T-helper 22 cell (primary cell): ENCODE measurements at places on chromosomes 16 and 17.

DNA sequence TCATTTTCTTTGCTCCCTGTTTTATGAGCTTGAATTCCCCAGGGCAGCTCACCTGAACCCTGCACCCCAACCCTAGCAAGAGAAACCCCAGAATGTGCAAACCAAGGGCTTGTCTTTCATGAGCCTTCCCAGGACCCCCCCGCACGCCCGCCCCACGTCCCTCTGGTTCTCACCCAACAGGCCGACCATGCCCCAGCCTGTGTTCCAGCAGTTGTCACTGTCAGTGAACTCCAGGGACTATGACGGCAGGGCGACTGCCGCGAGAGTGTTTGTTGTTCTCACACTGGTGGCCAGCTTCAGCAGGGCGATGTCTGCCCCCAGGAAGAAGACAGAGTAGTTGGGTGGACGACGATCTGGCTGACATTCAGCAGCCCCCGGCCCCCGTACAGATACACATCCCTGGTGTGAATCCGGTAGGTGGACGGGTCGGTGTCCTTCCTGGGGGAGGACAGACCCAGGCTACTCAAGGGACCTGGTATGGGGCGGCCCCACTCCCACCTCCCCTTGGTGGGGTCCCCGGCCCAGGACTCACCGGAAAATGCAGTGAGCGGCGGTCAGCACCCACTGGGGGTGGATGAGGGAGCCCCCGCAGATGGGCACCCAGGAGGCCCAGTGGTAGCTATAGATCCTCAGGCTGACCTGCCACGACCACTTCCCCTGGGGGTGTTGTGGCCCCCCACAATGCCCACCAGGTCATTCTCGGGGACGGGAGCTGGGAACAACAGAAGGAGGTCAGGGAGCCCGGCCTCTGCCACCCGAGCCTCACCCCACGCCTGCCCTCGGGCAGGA is 20.1 kb downstream of the TPSD1 start:
- no peak for DNase-seq

DNA sequence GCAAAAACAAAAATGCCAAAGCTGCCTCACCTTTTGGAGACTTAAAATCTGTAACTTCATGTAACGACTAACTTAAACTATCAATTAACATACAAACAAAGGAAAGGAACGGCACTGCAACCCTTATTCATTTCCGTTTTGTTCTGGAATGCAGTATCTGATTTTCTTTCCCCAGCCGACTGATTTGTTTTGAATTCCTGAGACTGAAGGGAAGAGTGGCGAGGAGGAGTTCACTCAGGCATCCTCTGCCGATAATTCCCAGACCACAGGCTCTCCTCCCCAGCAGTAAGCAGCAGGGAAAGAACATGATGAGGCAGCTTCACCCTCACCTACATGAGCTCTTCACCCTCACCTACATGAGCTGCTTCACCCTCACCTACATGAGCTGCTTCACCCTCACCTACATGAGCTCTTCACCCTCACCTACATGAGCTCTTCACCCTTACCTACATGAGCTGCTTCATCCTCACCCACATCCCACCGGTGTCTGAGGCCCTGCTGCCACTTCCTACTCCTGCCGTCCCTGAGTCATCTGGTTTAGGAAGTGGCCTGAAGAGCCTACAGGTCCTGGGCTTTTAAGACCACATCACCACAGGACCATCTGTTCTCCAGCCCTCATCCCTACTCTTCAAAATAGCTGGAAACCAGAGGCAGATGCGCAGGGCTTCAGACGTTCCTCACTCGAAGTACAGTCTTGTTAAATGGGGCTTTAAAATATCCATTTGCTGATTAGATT is 168.0 kb upstream of the RPH3AL start:
- DNase-seq, result no peak

GRCh38 chr16:78284326-78284725 is 184.9 kb downstream of the WWOX start:
- no peak for DNase-seq

- DNase-seq, result no peak
These were observed 32.4 kb downstream of the SCNN1B start for GRCh38 chr16:23334457-23334853.

DNA sequence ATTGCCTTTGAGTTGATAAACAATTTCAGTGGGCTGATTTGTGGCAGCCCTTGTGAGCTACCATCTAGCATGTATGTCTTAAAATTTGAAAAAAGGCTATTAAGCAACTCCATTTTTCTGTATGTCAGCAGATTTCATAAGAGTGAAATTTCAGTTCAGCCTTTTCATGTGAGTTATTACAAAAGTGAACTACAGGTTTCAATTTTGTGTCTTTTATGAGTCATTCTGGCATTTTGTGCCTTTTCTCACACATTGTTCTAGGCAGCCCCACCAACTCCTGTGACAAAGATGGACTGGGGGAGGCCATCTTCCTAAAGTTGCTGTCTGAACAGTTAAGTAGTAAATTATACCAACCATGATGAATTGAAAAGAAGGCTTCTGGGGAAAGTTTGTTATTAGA is 52.1 kb downstream of the USP10 start:
- no peak for DNase-seq

DNA sequence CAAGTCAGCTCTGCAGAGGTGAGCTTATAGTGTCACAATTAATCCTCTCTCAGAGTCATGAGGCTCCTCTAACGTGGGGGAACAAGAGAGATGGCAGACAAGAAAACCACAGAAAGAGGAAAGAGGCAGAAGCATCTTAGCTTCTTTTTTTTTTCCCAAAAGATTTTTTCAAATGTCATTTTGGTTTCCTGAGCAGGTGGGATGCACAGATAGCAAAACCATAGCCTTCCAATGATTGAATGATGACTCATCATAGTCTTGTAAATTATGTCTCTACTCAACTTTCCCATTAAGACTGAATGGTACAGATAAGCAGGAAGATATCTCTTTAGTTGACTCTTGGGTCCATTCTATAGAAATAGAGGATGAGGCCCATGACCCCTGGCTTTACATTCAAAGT is 162.8 kb upstream of the ZFHX3 start:
- DNase-seq, result no peak

DNA sequence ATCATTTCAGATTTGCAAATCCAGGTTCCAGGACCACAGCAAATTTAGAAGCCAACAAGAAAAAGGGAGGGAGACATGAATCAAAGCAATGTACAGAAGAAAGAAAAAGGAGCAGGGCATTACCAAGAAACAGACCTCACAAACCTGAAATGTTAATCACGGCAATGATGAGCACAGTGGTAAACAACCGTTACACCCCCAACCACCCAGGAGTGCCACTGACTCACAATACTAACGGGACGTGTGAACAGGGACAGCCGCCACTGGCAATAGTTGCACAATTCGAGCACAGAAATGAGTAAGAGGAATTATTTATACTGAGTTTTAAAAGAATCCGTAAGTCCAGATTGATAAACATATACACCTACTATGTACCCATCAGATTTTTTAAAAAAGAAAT is 13.8 kb downstream of the USP22 start:
- no peak for DNase-seq

DNA sequence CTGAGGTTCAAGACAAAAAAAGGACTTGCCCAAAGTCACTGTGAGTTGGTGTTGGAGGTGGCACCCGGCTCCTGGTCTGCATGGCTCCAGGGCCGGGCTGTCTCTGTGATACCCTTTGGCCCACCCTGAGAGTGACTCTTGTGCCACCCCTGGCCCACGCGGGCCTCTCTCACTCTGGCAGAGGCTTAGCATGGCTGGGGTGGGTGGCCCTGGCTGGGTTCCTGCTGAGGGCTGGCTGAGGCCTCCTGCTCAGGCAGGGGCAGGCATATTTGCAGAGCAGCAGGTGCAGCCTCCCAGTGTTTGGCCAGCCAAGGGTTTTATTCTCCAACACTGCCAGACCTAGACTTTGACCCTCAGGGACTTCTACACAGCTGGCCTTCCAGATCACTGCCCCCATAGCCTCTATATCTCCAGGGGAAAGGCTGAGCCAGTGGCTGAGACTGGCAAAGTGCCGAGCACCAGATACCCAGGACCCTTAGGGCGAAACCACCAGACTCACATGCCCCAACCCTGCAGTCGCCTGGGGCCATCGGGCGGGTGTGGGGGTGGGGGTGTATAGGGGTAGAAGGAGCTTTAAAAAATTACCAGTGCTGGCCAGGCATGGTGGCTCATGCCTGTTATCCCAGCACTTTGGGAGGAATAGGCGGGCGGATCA is 21.5 kb upstream of the ADGRG1 start:
- DNase-seq, result no peak

- no peak for DNase-seq
These were observed 365.6 kb downstream of the SLC39A11 start for GRCh38 chr17:72726936-72727335.

- no peak for DNase-seq
These were observed 29.8 kb upstream of the EIF1 start for GRCh38 chr17:41658846-41659245.

DNA sequence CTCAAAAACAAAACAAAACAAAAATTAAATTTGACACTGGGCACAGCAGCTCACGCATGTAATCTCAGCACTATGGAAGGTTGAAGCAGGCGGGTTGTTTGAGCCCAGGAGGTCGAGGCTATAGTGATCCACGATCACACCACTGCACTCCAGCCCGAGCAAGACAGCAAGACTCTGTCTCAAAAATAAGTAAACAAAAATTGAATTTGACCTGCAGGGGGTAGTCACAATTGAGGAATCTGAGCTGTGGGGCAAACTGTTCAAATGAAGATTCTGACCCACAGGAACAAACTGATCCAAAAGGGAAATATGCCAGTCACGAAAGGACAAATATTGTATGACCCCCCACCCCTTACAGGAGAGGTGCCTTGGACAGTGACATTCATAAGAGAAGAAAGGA is 29.8 kb downstream of the ANKRD11 start:
- no peak for DNase-seq

DNA sequence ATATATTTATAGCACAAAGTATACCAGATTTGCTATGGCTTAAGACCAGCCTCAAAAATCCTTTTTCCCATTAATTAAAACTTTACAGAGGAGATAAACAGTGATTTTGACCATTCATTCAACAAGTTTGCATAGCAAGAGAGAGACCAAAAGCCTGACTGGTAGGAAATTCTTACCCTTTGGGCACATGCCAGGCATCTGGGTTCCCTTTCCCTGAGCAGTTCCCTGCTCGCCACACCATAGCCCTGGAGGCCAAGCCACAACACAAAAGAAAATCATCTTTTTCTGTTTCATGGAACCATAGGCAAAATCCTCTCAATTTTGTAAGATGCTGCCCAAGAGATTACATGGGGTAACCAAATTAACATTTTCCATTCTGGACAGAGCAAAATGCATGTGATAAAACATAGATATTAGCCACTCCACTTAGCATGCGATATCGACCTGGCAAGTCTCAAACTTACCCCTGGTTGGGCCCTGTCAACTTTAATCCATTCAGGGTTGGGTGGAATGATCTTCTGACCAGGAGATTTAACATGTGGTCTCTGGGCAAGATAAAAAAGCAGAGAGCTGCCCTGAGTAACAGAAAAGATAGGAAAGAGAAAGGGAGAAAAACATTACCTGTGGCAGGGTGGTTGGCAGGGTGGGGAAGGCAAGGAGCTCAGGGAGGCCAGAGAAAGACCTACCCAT is 57.6 kb upstream of the B4GALNT2 start:
- no peak for DNase-seq

DNA sequence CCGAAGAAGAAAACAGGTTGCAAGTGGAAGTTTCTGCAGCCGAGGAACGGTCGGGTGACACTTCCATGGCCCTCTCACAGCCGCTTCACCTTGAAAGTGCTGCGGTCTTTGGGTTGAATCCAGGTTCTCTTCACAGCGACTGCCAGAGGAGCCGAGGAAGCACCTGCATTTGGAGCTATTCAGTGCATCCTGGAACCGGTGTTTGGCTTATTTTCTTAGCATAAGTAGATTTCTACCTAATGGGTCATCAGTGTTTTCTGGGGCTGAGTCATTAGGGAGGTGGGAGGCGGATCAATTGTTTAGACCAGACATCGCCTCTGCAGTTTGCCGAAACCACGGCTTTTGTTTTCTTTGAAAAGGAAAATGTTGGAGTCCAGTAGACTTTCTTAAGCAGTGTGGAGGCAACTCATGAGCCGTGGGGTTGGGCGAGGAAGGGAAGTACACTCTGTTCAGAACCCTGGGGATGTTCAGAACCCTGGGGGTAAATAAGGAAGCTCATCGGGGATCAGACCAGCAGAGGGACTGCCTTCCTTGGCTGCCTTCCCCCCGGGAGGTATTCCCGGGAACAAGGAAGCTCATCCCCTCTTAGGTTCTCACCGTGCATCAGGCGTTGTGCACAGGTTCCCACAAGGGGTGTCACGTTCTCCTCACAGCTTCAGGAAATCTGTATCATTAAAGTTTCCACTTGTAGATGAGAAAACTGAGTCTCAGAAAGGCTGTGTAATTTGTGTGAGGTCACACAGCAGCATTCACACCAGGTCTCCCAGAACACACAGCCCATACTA is 361.5 kb downstream of the SNX29 start:
- DNase-seq, result no peak

- no peak for DNase-seq
These were observed 45.0 kb downstream of the SRCIN1 start for GRCh38 chr17:38560503-38561318.

- DNase-seq, result no peak
These were observed 12.3 kb downstream of the MEIOB start for GRCh38 chr16:1859650-1860049.

GRCh38 chr16:77227745-77228144 is 28.5 kb downstream of the SYCE1L start:
- DNase-seq, result no peak

DNA sequence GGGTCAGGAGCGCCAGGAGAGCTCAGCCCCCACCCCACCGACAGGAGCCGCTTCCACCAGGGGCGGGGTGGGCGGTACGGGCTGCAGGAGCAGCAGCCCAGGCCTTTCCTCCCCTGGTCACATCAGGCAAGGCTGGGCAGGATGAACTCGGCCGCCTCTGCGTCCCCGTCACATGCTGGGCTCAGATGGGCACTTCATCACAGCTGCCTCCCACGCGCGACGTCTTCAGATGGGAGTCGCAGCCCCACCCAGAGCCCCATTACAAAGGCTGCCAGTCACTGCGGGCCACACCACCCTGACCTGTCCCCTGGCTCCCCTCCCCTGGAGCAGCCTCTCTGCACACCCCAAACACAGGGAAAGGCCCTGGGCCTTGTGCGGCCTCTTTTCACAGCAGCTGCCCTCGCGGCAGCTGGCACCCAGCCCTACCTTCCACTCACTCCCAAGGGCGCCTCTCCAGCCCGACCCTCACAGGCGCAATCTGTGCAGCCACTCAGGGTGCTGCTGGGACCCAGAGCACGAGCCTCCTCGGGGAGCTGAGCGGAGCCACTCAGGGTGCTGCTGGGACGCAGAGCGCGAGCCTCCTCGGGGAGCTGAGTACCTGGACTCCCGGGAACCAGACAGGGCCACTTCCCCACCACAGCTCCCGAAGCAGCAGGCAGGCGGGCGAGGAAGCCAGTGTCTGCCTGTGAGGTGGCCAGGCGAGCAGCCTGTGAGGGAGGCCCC is 4.7 kb downstream of the ZNF598 start:
- DNase-seq, result no peak

GRCh38 chr16:26735521-26735920 is 331.2 kb upstream of the C16orf82 start:
- DNase-seq, result no peak

- no peak for DNase-seq
These were observed 48.4 kb downstream of the CENPV start for GRCh38 chr17:16304830-16305229.

GRCh38 chr16:50367777-50368409 is 895 bp downstream of the BRD7 start:
- no peak for DNase-seq
